ENCODE measurements at places on chromosomes 5 and 9.

DNA sequence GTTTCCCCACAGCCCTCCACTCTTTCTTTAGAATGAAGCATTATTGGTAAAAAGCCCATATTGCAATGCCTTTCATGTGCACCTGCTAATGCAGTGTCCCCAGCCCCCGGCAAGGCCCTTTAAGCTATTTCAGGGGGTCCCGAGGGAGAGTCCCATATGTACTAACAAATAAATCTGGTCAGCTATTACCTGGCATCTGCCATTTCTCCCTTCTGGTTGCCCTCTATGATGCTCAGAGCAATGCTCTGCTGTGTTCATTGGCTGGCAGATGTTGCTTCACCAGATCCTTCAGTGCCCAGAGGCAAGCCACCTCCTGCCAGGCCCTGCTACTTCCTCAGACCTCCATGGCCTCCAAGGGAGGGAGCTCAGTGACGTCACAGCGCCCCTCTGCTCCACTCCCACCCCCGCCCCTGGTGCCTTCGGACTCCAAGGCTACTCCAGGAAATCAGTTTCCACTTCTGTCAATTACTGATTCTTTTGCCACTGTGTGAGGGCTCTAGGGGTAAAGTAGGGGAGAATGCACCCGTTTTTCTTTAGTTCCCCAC lies 201.1 kb upstream of the GLRA1 start:
- no peak for DNase-seq

DNA sequence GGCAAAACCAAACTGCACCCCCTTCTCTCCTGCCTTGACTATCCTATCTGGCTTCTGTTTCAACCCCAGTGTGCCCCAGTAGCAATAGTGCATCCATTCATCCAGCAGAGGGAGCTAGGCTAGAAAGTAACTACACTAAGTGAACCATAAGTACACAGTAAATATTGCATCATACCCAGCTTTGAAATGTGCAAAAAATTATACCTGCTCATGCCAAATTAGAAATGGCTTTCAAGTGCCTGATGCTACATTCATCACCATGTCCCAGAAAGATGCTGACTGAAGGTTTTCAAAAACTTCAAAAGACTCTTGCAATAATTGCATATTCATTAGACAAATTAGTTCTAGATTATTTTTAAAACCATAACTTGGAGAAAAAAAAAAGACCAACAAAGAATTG lies 153.5 kb downstream of the PRELID2 start:
- DNase-seq: peak; percentile 83

DNA sequence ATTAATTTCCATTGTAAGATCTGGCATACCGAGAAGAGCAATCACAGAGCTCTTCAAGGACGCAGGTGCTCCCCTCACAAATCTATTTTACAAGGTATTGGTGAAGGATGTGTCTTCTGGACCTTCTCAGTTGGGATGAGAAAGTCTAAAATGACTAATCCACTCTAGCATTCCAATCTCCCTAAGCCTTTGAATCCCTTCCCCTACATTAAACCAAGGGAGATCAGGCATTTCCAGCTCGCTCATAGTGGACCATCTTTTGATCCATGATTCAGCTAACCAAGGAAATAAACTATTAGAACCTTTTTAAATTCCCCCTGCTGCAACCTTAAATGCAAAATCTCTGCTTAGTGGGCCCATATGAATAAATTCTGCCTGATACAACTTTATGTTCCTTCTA lies 95.9 kb upstream of the FBN2 start:
- no peak for DNase-seq

- DNase-seq: no peak
These were observed 219.9 kb downstream of the COX7C start for GRCh38 chr5:86837610-86838009.

DNA sequence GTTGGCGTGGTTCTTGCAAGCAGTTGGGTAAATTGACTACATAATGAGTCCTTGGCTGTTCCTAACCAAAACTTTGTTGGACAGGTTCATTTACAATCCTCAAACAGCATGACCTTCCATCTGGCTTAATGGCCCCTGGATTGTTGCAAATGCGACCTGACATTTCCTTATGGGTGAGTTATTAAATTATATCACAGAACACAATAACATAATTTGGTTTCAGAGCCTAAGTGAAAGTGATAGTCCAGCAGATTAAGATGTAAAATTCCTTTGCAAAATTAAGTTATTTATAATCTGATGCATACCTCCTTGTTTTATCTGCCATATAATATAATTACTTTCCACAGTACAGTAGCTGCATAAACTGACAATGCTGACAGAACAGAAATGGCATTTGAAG lies 224.4 kb downstream of the TUSC1 start:
- no peak for DNase-seq

DNA sequence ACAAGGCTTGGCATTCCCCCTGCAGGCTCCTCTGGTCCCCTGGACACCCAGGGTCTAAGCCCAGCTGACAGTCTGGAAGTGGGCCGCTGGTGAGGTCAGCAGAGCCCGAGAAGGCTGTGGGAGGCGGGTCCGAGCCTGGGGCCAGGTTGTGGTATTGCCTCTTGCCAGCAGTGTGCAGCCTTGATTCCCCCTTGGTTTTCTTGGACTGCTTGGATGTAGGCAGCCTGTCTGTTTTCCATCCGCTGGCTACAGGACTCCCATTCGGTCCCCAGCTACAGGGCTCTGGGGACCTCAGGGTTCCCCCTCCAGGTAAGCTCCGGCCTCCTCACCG lies 1.6 kb downstream of the AIF1L start:
- no peak for DNase-seq

- DNase-seq: no peak
These were observed 249.4 kb upstream of the TNC start for GRCh38 chr9:115367321-115367720.

GRCh38 chr5:10735569-10736276 lies 25.3 kb downstream of the DAP start:
- DNase-seq: no peak

GRCh38 chr9:118929287-118929686 lies 439.9 kb downstream of the BRINP1 start:
- DNase-seq: no peak

DNA sequence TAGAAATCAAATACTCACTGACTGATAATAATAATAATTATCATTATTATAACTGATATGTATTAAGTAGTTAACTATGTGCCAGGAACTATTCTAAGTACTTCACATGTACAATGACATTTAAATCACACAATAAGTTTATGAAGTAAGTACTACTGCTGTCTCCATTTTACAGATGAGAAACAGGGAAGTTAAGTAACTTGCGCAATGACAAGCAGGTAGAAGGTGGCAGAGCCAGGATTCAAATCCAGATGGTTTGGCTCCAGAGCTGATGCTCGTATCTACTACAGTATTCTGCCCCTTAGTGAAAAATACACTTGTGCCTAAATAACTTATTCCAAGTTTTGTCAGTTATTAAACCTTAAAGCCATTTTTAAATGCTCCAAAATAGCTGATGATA lies 217.3 kb downstream of the FBXL17 start:
- DNase-seq: no peak

DNA sequence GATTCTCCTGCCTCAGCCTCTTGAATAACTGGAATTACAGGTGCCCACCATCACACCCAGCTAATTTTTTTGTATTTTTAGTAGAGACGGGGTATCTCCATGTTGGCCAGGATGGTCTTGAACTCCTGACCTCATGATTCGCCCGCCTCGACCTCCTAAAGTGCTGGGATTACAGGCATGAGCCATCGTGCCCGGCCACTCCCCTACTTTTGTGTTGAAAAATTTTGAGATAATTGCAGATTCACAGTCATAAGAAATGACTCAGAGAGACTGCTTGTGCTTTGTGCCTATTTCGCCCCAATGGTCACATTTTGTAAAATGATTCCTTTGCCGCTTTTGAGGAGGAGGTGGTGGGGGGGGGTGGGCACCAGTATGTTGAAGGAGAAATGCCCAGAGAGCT lies 48.1 kb upstream of the SH3PXD2B start:
- DNase-seq: no peak

- no peak for DNase-seq
These were observed 264.8 kb downstream of the DOCK8 start for GRCh38 chr9:479304-479970.

- DNase-seq: peak; percentile 48
These were observed 175.0 kb downstream of the MACROH2A1 start for GRCh38 chr5:135223891-135224625.

GRCh38 chr5:130231786-130232185 lies 327.5 kb downstream of the CHSY3 start:
- DNase-seq: no peak

DNA sequence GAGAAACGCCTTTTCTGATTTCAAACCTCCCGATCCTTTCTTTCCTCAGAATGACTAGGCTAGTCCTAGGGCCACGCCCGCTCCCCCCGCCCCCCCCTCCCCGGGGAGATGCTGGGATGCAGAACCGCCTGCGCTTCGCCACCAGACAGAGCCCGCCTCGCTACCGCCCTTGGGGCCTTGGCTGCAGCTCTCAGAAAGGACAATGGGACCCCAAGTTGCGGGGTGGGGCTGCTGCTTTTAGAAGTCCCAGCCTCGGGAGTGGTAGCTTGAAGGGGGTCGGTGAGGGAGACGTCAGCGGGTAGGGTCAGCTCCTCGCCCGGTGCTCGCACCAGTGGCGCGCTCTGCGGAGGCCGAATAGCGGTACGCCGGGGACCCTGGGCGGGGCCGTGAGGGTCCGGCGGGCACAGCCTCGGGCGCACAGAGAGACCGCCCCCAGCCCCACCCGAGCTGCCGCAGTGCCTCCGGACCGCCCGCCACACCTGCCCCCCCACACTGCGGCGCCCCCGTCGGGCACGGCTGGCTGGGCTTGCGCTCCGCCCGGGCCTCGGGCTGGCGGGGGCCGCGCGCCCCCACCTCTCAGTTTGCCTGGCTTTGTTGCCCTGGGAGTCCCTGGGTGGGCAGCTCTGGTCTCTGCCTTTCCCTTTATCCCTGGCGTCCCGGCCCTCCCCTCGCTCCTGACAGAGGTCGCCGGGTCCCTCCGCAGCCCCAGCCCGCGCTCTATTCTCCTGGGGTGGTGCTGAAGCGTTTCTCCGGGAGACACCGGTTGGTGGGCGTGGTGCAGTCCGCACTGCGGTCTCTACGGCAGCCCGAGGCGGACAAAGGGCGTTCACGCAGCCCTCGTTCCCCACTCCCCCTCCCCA lies 1.2 kb downstream of the MAP1B start:
- DNase-seq: no peak

- DNase-seq: no peak
These were observed 229.5 kb upstream of the NMUR2 start for GRCh38 chr5:152634586-152634985.

DNA sequence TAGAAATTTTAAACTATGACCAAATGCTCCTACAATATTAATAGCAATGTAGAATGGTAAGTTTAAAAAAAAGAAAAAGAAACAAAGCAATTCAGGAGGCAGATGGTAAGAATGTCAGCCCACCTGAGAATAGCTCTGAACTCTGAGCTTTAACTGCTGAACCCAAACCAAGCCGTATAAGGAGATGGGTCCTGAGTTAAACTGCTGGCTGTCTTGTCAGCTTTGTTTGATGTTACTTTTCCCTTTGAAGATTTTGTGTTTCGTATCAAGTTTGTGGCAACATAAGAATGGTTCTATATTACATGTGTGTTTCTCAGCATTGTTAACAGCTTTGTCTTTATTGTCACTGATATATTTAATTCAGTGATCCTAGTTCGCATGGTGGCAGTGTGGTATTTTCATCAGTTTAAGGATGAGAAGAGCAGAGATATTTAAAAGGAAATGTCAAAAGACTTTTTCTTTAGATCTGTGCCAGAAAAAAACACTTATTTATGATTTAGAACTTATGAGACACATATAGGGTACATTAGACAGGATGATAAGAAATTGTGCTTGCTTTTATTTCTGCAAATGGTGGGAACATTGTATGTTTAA lies 390.1 kb downstream of the CCDC171 start:
- no peak for DNase-seq

DNA sequence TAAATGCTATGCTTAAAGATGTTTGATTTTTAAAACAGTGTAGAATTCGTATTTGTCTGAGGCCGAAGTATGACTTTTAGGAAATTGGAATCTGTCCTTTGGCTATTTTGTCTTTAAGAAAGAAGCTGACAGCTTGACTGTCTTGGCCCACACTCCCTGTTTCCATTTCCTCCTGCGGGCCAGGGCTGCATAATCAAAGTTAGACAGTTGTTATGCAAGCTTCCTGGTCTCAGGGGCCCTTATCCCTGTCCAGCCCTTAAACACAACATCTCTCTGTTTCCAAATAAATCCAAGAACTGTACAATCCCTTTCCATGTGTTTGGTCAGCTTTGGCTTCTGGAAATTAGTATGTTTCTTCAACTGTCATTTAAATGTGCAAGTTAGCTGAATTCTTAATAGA lies 54.6 kb upstream of the ECM2 start:
- DNase-seq: peak; percentile 55

DNA sequence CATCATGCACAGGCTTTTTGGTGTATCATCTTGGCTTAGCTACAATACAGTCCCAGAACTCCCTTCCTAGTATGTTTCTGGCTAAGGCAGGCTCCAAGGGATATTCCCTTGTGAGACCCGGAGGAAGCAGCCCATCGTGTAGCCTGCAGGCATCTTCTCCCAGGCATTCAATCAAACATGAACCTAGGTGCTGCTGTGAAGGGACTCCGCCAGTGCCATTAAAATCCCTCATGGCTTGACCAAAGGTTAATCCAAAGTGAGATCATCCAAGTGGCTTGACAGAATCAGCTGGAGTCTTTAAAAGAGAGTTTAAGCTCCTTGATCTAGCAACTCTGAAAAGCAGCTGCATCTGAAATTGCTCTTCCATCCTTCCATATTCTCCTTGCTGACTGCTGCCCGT lies 333.9 kb downstream of the DIRAS2 start:
- DNase-seq: no peak

- no peak for DNase-seq
These were observed 246.9 kb upstream of the ADAMTS16 start for GRCh38 chr5:4893063-4893744.

DNA sequence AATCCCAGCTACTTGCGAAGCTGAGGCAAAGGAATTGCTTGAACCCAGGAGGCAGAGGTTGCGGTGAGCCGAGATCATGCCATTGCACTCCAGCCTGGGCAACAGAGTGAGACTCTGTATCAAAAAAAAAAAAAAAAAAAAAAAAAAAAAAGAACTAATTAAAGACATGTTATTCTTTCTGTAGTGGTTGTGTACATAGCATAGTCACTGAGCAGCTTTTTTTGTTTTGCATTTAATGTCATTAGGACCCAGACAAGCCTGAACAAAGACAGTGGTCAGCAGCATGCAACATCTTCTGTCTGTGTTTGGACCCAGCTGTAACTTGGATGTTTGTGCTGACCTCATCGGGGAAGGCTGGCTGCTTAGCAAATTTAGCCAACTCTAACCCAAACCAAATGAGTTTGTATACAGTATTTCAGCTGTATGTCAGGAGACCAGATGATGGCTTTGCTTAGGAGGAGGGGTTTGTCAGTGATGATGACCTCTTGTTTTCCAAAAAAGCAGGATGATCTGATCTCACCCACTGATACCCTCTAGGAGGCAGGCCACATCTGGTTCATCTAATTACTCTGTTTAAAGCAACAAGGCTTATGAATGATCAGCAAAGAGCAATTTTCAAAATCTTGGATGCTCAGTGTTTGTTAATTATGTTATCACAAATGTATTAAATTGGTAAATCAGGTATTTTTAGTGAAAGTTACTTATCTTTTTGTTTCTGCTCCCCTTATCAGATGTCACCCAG lies 39.5 kb downstream of the SNCAIP start:
- DNase-seq: no peak

- no peak for DNase-seq
These were observed 86.8 kb upstream of the CD180 start for GRCh38 chr5:67283275-67283987.

- no peak for DNase-seq
These were observed 20.8 kb upstream of the CTNNAL1 start for GRCh38 chr9:109033941-109034700.

- DNase-seq: no peak
These were observed 217.5 kb downstream of the MAN2A1 start for GRCh38 chr5:109907189-109907588.
